Renal cortical epithelial cell (primary cell): ENCODE measurements at places on chromosomes 5 and 9. TPM values are rescaled to one million over a fixed set of nuclear protein-coding genes. Genes with fewer than 3 reads are reported as not detected.
A peak's percentile ranks its signal among the peaks of the same experiment; 100 is the strongest.

DNA sequence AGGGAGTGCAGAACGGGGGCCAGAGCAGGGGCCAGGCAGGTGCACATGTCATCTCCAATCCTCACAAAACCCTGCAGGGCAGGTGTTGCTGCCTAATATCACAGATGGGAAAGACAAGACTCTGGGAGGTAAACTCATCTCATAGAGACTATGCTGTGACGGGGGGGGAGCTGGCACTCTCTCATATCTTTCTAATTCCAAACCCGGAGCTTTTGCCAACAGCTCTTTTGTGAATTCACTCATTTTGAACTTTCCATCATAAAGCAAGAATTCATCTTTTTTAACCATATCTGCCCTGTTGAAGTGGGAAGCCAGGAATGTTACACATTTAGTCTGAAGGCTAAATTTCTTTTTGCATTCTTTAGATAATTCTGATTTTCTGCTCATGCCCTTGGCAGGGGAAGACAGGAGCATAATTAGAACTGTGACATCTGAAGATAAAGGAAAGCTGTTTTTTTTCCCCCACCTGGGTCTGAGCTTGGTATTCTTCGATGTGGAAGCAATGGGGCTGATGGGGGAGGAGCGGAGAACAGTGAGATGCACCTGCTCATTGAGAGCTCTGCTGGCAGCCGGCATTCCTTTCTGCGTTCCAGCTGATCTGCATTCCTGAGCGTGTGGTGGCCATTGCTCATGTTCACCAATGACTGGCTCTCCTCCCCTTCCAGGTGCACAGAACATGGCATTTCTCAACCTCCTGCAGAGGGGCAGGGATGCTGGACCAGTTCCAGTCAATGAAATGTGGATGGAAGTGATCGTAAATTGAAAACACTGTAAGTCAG, 159.2 kb downstream of the NSG2 start:
- peak; percentile 2 for DNase-seq

DNA sequence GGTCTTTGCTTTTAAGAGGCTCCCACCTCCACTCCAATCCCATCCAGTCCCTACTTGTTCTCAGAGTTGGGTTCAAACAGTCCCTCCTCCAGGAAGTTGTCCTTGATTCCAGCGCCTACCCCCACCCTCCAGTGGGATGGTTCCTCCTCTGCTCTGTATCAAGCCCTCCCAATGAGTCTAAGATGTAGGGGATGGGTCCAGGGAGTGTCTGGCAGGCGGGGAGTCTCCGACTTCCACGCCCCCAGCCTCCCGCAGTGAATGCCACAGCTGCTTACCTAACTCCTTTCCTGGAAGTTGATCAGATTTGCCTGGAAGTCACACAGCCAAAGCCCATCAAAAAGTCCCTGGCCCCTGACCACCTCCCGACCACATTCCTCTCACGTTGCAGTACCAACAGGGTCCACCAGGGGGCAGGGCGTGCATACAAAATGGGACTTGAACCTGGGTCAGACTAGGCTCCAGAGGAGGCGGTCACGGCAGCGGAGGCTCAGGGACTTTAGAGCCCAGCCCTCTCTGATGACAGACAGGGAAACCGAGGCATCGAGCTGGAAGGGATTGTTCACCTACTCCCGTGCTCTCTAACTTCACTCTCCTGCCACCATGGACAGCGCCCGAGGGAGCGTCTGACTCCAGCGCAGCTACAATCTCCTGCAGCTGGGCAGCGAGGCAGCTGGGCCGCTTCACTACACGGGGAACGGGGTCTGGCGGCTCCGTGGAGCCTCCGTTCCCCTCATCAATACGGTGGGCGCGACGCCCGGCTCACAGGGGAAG, 25.0 kb upstream of the TDRD7 start:
- DNase-seq = peak; percentile 45

DNA sequence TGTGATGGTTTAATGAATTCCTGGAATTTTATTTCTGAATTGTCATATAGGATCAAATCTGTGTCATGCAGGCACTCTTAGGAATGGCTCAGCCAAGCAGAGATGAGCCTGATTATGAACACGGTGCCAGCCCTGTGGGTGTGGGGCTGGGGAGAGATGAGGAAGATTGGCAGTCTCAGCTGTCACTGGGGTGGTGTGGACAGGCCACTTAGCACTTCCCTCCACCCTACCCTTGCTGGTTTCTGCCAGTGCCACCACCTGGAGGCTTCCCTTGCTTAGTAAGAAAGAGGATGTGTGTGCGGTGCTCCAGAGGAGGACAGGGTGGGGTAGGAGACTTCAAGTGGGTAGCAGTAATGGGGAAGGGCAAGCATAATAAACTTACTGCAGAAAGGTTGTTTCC, 226.6 kb downstream of the CD180 start:
- no peak for DNase-seq

GRCh38 chr5:125269926-125270325, 523.5 kb upstream of the ZNF608 start:
- DNase-seq = no peak

DNA sequence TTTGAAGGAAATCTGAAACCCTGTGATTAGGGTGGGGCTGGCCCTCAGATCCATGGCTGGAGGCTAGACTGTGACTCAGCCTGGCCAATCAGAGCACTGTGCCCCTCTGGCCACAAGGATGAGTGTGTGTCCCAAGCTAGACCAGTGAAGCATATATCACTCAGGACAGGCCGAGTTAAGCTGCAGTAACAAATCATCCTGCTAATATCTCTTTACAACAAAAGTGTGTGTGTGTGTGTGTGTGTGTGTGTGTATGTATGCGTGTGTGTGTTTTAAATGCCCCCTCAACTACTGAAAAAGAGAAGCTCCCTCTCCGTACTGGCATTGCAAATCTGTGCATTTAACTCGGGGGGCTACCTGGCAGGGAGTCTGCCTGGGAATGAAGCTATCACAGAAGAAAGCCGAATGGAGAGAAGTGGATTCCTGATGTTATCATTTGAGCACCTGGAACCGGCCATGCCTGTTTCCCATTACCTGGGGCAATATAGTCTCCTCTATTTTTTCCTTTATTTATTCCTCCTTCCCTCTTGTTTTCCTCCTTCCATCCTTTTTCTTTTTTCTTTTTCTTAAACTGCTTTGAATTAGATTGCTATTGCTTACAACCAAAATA, 25.6 kb downstream of the STC2 start:
- peak; percentile 76 for DNase-seq

DNA sequence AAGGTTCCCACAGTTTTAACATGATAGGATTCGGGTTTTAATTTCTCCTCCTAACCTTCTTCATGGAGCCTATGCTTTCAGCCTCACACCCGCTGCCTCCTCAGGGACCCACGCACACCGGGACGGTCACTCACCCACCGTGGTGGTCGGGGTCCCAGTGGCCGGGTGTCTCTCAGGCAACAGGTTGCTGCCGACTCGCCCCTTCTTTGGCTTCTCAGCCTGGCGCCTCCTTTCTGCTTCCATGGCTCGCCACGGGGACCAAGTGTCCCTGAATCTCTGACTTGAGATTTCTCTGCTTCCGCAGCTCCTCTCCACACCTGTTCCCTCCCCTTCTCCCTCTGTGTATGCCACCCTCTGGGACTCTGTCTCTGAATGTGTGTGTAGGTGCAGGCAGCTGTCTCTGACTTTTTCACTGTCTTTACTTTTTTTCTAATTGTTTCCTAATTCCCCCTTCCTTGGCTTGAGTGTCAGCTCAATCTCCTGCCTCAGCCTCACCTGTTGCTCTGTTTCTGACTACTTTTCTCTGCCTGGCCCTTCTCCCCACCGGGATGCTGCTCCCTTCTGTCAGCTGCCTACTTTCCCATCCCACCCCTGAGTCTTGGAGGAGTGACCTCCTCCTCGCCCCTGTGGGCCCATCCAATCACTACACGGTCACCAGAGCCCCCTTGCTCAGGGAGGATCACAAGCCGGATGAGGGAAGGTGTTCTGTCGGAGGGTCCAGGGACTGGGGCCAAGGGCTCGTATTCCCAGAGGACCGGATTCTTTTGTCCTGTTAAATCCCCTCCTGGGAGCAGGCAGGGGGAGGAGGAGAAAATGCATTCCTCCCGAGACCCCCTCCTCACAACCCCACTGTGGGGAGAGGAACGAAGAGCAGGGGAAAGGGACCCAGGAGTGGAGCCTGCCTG, at the start of gene PROP1:
TSS of gene PROP1 (minus strand) at position 552 of the 905 bp plus-strand sequence. CDS start at position 243, 309 bp downstream.
- no peak for DNase-seq

- DNase-seq = no peak
Observed at GRCh38 chr9:14340219-14340873, 26.4 kb upstream of the NFIB start.

- DNase-seq = no peak
Observed at GRCh38 chr9:86977205-86977835, 30.0 kb upstream of the GAS1 start.

- peak; percentile 87 for DNase-seq
Observed at GRCh38 chr5:34045996-34046395, 3.0 kb upstream of the C1QTNF3 start.

MYOZ3 gene
- 0.45 and 0.87 TPM in 2 replicates for total RNA-seq
